ENCODE measurements at places on chromosomes 7 and 10. TPM values are rescaled to one million over a fixed set of nuclear protein-coding genes. Genes with fewer than 3 reads are reported as not detected.

TFPI2 gene
- total RNA-seq = 649 TPM

EVX1 gene
- total RNA-seq = not detected

FGFBP3 gene
- 0.59 TPM for total RNA-seq

NME8 gene
- not detected for total RNA-seq

GPR26 gene
- not detected for total RNA-seq

SERPINE1 gene
- total RNA-seq = 2,093 TPM

PRXL2A gene
- 19.6 TPM for total RNA-seq

SPAG6 gene
- not detected for total RNA-seq

TSPAN12 gene
- 0.30 TPM for total RNA-seq

POMZP3 gene
- total RNA-seq = 0.88 TPM

DOCK1 gene
- 69.8 TPM for total RNA-seq

TDRD1 gene
- not detected for total RNA-seq

GPR15LG gene
- total RNA-seq = not detected

TMEM229A gene
- not detected for total RNA-seq

CUTC gene
- 23.5 TPM for total RNA-seq

ERVW-1 gene
- not detected for total RNA-seq

CLDN4 gene
- total RNA-seq = 0.89 TPM

AIFM2 gene
- 6.5 TPM for total RNA-seq

CCDC146 gene
- 1.5 TPM for total RNA-seq

H2BK1 gene
- total RNA-seq = not detected

LIPK gene
- not detected for total RNA-seq

PON1 gene
- not detected for total RNA-seq

NXPH1 gene
- not detected for total RNA-seq

SFXN2 gene
- 2.4 TPM for total RNA-seq

GTPBP4 gene
- total RNA-seq = 35.6 TPM

ATRNL1 gene
- 0.97 TPM for total RNA-seq

GPC2 gene
- total RNA-seq = 6.0 TPM

Measured in smooth muscle cell of the umbilical artery (primary cell).